ENCODE measurements at places on chromosomes 13 and 19.

DNA sequence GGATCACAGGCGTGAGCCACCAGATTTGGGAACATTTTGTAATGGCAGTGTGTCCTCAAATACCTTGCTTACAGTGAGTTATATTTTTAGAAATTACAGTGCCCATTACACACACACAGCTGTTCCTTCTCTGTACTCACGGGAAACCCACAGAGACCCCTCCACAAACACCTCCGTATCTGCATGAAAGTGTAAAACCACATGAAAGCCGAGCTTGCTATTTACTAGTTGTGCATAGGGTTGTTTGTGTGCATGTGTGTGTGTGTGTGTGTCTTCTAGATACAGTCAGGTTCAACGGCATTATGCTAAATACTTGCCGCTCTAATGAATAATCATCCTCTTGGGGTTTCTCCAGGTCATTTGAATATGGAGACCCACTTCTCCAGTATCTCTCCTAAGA lies 22.3 kb upstream of the LILRA2 start:
- DNase-seq: no peak

GRCh38 chr19:29872224-29872731 lies 60.5 kb downstream of the CCNE1 start:
- DNase-seq: no peak

- DNase-seq: no peak
Observed at GRCh38 chr19:48997972-48998371, 4.3 kb downstream of the RUVBL2 start.

DNA sequence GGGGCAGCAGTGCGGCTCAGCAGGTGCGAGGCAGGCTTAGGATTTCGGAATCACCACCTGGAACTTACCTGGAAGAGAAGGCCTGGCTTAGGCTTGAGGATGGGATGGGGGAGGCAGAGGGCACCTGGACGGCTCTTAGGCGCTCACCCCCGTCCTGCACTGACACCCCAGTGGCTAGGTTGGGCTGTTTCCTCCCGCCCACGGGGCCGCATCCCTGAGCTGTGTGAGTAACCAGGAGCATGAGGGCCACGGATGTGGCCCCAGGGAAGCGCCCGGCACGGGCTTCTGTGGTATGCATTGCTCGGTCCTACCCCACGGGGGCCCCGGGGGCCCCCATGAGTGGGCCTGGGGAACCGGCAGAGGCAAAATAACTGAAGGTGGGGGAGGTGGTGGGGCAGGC lies 2.4 kb upstream of the NKPD1 start:
- DNase-seq: no peak

- no peak for DNase-seq
Observed at GRCh38 chr13:79680485-79680884, 199.5 kb downstream of the NDFIP2 start.

- no peak for DNase-seq
Observed at GRCh38 chr13:60410299-60410698, 13.3 kb downstream of the TDRD3 start.

- no peak for DNase-seq
Observed at GRCh38 chr19:31448221-31448657, 99.0 kb upstream of the TSHZ3 start.

DNA sequence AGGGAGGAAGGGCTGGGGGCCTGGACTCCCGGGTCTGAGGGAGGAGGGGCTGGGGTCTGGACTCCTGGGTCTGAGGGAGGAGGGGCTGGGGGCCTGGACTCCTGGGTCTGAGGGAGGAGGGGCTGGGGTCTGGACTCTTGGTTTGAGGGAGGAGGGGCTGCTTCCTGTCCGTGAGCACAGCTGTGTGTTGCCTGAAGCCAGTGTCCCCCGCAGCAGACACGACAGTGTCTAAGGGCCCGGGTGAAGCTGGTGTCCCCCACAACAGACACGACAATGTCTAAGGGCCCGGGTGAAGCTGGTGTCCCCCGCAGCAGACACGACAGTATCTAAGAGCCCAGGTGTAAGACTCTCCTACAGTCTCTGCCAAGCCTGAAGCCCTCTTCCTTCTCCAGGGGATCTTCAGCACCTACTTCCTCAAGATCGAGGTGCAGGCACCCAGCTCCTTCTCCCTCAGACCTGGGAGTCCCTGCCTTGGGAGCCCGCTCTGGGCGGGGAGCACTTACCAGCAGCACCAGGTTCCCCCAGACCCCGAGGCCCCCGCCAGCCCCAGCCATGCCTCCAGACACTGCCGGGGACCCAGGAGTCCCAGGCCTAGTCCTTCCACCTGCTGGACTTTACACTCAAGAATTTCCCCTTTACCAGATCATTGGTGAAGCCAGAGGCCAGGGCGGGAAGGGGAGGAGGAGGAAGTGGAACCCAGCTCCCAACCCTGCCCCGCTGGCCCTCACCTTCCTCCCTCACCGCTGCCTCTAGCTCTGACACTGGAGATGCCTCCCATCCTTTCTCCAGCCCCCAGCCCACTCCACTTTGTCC lies at the start of gene PTPRH:
Gene PTPRH, minus strand, starts transcription at position 622 of the 813 bp plus-strand sequence. Its CDS starts 68 bp downstream, at position 554.
- no peak for DNase-seq

GRCh38 chr13:19984430-19985218 lies 26.1 kb downstream of the ZMYM2 start:
- no peak for DNase-seq

GRCh38 chr13:65453982-65454381 lies 1776.2 kb downstream of the PCDH9 start:
- DNase-seq: no peak

DNA sequence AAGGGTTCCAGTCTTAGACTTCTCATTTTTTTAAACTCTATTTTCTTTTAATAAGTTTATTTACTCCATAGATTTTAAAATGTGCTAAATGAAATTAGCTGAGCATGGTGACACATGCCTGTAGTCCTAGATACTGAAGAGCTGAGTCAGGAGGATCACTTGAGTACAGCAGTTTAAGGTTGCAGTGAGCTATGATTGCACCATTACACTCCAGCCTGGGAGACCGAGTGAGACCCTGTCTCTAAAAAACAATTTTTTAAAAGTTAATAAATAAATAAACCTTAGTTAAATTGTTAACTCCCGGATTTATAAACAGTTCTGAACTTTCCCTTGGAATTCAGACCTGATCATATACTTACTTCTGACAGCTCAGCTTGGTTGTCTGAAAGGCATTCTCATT lies 32.5 kb downstream of the PCDH20 start:
- DNase-seq: no peak

- no peak for DNase-seq
Observed at GRCh38 chr13:33135097-33135496, 118.9 kb downstream of the KL start.

DNA sequence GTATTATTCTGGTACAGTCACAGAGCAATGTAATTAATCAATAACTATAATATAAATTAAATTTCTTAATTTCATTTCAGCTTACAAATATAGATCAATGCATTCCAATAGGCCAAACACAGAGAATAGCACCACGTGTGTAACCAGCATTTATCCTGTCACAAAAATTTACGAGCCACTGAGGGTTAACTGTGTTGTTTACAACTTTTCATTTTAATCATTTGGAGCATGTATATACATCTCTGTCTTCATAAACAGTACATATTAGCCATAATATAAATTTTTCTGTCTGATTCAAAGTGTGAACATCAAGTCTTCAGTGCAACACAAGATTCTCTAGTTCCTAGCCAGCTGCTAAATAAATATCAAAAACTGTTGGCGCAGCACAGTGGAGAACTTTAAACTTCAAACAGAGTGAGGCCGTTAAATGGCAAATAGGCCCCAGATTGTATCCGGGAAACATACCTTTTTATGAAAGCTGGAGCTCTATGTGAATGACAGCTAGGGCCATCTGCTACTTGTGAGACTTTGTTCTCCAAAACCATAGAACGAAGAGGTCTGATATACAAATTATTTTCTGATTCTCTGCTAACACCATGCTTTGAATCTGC lies 105.1 kb downstream of the TBC1D4 start:
- no peak for DNase-seq

DNA sequence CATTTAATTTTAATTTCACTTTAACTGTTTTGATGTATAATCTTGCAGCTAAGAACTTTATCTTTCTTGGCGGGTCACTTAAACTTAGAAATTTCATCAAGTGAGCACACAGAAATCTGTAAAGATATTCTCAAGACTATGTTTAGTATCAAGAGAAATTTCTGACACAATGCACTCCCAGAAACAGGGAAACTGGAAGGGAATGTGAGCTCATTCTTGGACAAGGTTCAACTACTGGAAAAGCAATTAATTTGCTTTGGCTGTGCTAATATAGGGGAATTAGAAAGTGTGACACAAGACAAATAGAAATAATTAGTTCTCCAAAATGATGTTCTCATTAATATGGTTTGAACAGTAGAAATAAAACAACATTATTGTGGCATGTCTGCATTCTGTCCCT lies 402.3 kb downstream of the DACH1 start:
- DNase-seq: no peak

DNA sequence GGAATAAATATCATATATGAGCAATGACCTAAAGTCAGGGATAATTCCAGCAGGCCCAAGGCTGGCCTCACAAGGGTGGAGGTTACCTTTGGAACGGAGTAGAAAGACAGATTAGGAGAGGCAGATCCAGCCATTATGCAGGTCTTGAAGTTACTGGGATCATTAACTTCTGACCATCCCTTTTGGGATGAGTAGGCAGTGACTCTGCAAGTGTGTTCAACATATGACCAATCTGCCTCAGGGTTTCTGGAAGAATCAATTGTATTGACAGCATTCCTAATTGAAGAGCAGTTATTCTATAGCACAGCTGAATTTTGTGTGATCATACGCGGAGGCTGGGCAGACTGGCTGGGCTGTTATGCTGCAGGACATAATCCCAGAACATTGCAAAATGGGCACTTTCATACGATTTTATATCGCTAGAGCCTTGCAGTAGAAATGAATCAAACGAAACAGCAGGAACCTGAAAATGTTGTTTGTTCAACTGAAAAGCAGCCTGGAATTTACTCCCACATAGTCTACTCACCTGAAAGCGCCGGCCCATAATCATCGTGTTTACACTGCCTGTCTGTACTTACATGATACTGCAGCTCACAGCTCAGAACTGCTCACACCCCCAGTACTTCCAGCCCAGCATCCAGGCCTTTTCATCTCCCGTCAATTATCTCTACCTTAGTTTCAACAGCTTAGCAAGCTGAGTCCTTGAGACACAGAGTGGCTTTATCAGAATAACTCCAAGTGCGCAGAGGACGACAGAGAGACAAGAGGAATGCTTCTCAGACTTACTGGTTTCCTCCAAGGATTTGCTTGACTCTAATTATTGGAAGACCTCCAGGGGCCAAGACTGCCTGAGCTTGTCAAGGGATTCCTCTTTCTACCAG lies 556.1 kb downstream of the EFNB2 start:
- DNase-seq: no peak

DNA sequence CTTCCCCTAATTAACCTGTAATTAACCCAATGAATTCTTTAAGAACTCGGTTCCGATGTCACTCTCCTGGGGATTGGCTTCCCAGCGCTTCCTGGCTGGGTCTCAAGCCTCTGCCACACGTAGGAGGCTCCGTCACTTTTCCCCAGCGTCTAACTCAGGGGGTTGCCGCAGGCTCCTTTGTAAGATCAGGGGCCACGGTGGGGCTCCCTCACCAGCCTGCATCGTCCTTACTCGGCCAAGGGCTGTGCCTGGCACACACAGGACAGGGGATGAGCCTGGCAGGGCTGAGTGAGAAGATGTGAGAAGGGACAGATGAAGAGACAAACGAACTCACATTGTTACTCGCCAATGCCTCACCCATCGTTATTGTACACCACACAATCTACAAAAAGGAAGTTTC lies 20.9 kb upstream of the ATP11A start:
- DNase-seq: no peak

- no peak for DNase-seq
Observed at GRCh38 chr19:47124937-47125668, 5.5 kb upstream of the SAE1 start.

DNA sequence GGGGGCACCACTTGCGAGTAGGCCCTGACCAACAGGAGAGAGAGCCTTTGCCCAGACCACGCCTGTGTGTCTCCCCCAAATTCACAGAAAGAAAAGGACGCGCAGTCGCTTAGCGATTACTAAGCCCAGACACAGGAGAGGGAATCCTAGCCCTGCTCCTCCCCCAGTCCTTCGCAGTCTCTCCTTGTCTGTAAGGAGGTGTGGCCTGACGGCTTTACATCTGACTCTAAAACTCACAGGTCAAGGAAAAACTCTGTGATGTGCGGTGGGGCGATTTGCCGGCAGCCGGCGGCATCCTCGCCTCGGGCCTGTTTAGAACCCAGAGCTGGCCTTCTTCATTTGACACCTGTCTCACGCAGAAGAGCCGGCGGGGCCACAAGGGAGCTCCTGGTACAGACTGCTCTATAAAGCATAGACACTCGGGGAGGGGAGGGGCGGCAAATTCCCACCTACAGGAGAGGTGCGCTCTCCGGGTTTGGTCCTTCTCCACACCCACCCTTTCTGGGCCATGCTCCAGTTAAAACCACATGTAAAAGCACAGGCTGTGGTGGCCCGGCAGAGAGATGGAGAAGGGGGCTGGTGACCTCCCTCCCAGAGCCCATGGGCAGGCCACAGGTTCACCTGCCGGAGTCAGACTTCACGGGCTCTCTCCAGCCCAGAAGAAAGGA lies 17.8 kb downstream of the GPR12 start:
- no peak for DNase-seq

Measured in stimulated activated CD8-positive, alpha-beta memory T cell treated with anti-CD3 and anti-CD28 coated beads, Interleukin-12 subunit alpha, Interleukin-12 subunit beta, amount 100 ng/mL, for 4 hours (primary cell).